ENCODE measurements at places on chromosomes 3 and 15.

DNA sequence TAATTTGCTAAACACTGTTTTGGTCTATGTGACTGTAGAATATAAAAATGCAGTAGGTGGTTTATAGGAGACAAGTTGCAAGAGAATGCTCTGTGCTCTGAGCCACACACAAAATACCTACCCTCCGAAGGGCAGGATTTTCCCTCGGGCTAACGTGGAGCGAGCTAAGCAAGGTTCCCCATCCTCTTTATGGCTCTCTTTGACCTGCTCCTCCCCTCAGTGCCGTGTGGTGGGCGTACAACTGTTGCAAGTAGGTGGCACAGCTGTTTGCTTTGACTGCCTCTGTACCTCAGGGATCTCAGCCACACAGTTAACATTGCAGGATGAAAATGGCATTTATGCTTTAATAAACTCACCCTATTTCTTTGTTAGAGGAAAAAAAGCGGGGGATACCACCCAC is 339.1 kb downstream of the SATB1 start:
- DNase-seq, result no peak
- no peak overlapping the region for H3K27ac ChIP-seq
- no peaks in the 10 kb centered on the region for H3K36me3 ChIP-seq
- peaks cover 11% of the 10 kb centered on the region for H3K27me3 ChIP-seq

- no peaks in the 10 kb centered on the region for H3K4me1 ChIP-seq
- no peak for DNase-seq
- no peaks in the 10 kb centered on the region for H3K36me3 ChIP-seq
Observed at GRCh38 chr15:67976506-67977073, 77.5 kb upstream of the PIAS1 start.

- peaks cover 14% of the 10 kb centered on the region for H3K27me3 ChIP-seq
- no peak overlapping the region for H3K27ac ChIP-seq
- no peak for DNase-seq
Observed at GRCh38 chr3:12439161-12439940, 44.9 kb upstream of the TSEN2 start.

GRCh38 chr15:43552256-43552655 is 34.8 kb downstream of the MAP1A start:
- H3K4me3 ChIP-seq, result no peak overlapping the region
- no peaks in the 10 kb centered on the region for H3K27me3 ChIP-seq

DNA sequence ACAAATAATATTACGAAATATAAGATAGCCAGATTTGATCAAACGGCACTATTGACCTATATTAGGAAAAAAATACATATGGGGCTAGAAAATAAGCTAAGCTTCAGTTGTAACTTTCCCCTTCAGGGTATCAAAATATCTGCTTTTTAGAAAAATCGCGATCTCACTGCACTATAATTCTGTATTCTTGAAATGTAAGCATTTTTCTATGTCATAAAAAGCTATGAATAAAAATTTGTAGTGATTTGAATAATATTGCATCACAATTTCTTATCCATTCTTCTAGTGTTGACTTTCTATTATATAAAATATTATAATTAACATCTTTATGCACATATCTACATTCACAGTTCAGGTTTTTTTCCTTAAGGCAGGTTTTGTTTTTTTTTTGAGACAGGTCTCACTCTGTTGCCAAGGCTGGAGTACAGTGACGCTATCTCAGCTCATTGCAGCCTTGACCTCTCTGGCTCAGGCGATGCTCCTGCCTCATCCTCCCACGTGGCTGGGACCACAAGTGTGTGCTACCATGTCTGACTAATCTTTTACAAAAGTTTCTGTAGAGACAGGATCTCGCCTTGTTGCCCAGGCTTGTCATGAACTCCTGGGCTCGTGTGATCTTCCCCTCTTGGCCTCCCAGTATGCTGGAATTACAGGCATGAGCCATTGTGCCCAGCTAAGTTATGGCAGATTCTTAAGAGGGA is 21.6 kb downstream of the EMC4 start:
- H3K36me3 ChIP-seq, result peaks cover 27% of the 10 kb centered on the region
- no peak for DNase-seq
- no peak overlapping the region for H3K4me3 ChIP-seq

DNA sequence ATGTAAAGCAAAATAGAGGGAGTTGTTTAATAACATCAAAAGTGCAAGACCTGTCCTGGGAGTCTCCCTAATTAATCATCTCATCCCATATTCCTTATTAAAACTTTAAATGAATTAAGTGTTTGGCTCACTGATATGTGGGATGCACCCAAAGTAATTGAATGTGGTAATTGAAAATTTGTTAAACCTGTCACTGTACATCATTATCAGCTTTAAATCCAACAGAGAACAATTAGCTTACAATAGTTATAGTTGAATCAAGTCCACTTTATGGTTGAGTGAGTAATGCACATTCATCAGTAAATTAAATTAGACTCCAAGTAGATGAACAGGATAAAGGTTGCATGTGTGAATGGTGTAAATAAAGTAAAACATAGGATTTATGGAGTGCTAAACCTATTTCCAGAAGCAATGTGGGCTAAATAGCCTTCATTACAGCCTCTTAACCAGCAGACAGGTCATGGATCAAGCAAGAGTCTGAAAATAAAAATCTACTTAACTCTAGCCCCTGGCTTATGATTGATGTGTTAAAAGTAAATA is 608.2 kb upstream of the CCDC54 start:
- no peaks in the 10 kb centered on the region for H3K27me3 ChIP-seq
- H3K4me1 ChIP-seq, result no peaks in the 10 kb centered on the region
- no peaks in the 10 kb centered on the region for H3K36me3 ChIP-seq
- DNase-seq, result no peak

DNA sequence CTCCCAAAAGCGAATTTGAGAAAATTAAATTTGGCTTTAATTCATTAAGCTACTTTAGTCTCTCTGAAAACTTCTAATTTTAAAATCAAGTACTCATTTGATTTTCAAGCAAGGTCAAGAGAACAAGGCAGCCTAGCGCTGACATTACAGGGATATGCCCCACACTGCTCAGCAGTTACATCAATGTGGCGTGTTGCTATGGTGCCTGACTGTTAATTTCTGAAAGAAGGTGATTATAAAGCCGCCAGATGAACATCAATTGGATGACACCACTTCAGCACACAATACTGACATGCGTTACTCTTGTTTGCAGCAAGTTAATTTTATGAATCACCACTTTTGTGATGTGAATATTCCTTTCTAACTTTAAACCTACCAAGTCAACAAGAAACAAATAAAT is 284.4 kb downstream of the FOXP1 start:
- peaks cover 97% of the 10 kb centered on the region for H3K4me1 ChIP-seq
- peak overlapping the region; percentile 95 for H3K27ac ChIP-seq
- H3K4me3 ChIP-seq, result peak overlapping the region; percentile 37
- H3K36me3 ChIP-seq, result peaks cover 50% of the 10 kb centered on the region
- peak; percentile 46 for DNase-seq

GRCh38 chr3:48516571-48516970 is 12.6 kb upstream of the SHISA5 start:
- H3K36me3 ChIP-seq, result no peaks in the 10 kb centered on the region
- peaks cover 57% of the 10 kb centered on the region for H3K4me1 ChIP-seq
- H3K27ac ChIP-seq, result no peak overlapping the region

DNA sequence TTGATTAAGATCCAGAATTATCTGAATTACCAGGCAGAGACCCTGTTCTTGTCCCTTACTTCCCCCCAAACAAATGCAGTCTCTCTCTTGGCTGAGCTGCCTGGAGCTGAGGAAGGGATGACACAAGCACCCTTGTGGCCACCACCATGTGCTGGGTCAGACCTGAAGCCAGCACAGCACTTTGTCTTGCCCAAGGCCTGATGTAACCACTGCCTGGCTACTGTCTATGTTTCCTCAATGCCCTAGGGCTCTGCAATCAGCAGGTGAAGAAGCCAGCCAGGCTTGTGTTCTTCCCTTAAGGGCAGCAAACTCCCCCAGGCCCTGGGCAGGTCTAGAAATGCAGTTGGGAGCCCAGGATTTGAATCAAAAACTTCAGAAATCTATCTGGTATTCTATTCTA is 15.8 kb upstream of the CASR start:
- peaks cover 9% of the 10 kb centered on the region for H3K27me3 ChIP-seq
- no peaks in the 10 kb centered on the region for H3K4me1 ChIP-seq
- H3K4me3 ChIP-seq, result no peak overlapping the region
- H3K27ac ChIP-seq, result no peak overlapping the region
- no peak for DNase-seq

DNA sequence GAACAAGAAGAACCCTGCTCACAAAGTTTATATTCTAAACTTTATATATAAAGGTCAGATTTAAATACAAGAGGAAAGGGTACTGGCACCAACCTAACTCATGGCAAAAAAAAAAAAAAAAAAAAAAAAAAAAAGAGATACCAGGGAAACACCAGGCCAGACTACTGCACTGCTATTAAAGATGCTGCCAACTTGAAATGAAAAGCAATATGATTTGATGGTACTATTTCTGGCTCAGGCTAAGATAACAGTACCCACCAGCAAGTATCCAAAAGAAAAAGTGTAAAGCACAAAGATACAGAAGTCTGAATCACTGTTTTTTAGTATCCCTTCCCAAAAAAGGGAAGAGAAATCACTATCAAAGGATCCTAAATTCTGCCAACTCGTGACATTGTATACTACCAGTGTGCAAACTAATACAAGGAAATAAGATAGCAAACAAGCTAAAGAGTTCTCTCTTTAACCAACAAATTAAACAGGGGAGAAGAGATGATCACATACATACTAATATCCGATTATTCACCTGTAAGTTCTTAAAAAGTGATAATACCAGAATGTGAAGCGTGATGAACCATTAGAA is 28.4 kb downstream of the PEAK1 start:
- H3K4me3 ChIP-seq, result no peak overlapping the region
- peaks cover 15% of the 10 kb centered on the region for H3K36me3 ChIP-seq
- no peaks in the 10 kb centered on the region for H3K4me1 ChIP-seq
- no peak for DNase-seq
- H3K27ac ChIP-seq, result no peak overlapping the region

- H3K36me3 ChIP-seq, result peaks cover 54% of the 10 kb centered on the region
- peaks cover 56% of the 10 kb centered on the region for H3K4me1 ChIP-seq
- no peak overlapping the region for H3K27ac ChIP-seq
- no peaks in the 10 kb centered on the region for H3K27me3 ChIP-seq
- DNase-seq, result no peak
- no peak overlapping the region for H3K4me3 ChIP-seq
Observed at GRCh38 chr3:16463914-16464313, 49.6 kb downstream of the RFTN1 start.

DNA sequence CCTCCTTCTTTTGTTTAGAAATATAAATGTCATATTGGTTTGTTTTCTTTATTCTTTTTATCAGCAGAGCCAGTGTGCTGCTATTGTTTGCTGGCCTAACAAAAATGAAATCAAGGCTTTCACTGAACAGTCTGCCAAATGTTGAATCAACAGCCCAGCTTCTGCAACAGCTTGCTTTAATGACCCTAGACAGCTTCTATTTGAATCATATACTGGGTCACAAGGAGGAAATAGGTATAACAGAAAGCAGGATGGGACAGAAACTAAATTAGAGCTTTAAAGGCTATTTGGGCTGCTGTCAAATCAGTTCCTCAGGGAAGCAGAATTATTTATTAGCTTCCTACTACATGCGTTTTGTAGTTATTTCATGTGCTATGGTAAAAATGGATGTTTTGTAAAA is 12.1 kb upstream of the DNAJC13 start:
- no peak overlapping the region for H3K4me3 ChIP-seq
- no peaks in the 10 kb centered on the region for H3K27me3 ChIP-seq
- no peak overlapping the region for H3K27ac ChIP-seq
- no peaks in the 10 kb centered on the region for H3K4me1 ChIP-seq

GRCh38 chr15:60557191-60557618 is 78.3 kb upstream of the ICE2 start:
- peak overlapping the region; percentile 59 for H3K4me3 ChIP-seq
- peaks cover 76% of the 10 kb centered on the region for H3K4me1 ChIP-seq
- no peaks in the 10 kb centered on the region for H3K27me3 ChIP-seq
- peaks cover 11% of the 10 kb centered on the region for H3K36me3 ChIP-seq
- peak overlapping the region; percentile 65 for H3K27ac ChIP-seq

GRCh38 chr15:51129535-51130188 is 35.0 kb upstream of the TNFAIP8L3 start:
- no peak overlapping the region for H3K4me3 ChIP-seq
- peaks cover 12% of the 10 kb centered on the region for H3K27me3 ChIP-seq
- no peaks in the 10 kb centered on the region for H3K36me3 ChIP-seq
- H3K4me1 ChIP-seq, result no peaks in the 10 kb centered on the region
- DNase-seq, result no peak
- no peak overlapping the region for H3K27ac ChIP-seq

DNA sequence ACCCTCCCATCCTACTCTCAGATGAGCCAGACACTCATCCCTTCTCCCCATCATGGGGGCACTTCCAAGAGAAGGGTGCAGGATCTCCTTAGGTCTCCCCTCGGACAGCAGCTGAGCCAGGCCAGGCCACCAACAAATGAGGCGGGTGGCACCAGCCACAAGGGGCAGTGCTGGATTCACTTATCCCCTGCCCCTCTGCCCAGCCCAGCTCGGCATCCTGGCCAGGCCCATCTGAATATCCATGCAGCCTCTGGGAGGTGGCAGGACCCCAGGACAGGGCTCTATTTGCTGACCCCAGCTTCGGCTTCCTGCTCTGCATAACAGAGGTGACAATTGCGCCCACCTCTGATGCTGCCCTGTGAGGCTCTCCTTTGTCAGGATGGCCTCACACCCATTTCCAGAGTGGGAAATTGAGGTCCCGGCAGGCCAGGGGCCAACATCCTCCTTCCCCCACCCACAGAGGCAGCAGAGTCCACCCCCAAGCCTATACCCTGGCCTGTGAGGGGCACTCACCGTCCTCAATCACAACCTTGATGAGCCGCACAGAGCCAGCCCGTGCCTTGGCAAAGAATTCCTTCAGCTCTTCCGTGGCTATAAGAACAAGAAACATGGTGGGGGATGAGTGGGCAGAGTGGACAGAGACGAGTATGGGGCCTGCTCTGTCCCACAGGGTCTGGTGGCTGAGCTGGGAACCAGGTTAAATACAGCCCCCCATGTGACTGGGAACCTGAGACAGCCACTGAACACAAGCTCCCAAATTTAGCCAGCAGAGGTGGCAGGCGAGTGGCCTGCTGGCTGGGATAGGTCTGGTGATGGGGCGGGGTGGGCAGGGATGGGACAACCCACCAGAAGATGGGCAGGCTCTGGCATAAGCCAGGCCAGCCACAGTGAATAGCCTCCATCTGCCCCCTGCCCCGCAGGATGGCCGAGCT is 4.2 kb downstream of the TWF2 start:
- peaks cover 18% of the 10 kb centered on the region for H3K36me3 ChIP-seq
- H3K4me3 ChIP-seq, result no peak overlapping the region
- no peak for DNase-seq
- peak overlapping the region; percentile 39 for H3K27ac ChIP-seq

GRCh38 chr3:16122661-16123060 is 51.8 kb upstream of the GALNT15 start:
- H3K27me3 ChIP-seq, result no peaks in the 10 kb centered on the region
- H3K4me3 ChIP-seq, result no peak overlapping the region
- no peaks in the 10 kb centered on the region for H3K36me3 ChIP-seq

GRCh38 chr15:98969126-98969735 is 38.4 kb downstream of the PGPEP1L start:
- no peak overlapping the region for H3K4me3 ChIP-seq
- no peak overlapping the region for H3K27ac ChIP-seq
- peaks cover 1% of the 10 kb centered on the region for H3K27me3 ChIP-seq
- no peak for DNase-seq
- H3K4me1 ChIP-seq, result no peaks in the 10 kb centered on the region
